ENCODE measurements at places on chromosomes 5 and 9.

DNA sequence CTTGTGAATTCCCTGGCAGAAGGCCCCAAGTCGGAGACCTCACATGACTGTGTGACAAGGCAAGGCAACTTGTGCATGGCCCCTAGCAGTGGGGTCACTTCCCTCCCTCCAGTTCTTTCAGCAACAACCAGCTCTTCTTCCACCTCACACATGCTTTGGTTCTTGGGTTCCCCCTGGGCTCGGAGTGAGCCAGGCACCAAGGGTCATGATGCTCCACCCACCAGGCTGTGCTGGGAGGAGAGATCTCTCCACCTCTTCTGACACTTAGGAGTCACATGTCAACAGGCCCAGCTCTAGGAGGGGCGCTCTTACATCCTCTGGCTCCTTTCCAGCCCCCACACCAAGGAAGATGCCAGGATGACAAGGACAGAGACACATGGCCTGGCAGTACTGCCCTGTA is 56.7 kb downstream of the CDH6 start:
- DNase-seq: no peak

DNA sequence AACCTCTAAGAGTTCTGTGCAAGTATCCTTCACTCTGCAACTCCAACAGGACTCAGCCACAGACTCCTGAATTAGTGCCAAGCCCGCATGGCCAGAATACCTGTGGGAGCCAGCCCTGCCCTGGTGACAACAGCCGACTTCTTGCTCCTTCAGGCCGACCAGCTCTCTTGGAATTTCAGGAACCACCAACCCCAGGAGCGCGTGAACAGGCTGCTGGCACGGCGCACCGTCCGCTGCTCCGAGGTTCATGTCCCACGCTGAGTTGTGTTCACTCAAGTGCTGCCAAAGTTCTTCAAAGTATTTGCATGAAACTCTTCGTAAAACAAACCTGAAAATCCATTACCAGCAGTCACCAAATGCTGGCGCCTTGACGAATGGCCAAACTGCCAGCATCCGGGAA is 232.8 kb downstream of the NR2F1-AS1 start:
- no peak for DNase-seq

DNA sequence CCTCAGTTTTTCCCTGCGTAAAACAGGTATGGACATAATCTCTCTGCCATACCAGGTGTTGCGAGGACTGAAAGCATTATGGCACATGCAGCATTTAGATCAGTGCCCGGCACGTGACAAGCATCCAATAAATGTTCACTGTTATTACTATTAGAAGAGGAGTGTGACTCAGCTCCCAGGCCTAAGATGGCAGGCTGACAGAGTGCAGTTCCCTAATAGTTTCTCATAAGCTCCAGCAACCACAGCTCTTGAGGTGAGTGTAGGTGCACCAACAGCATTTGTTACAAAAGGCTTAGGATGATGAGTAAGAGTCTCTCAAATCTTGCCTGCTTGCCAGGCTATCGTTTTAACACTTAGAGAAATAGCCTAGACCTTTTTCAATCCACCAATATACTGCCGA is 28.9 kb upstream of the GLIS3 start:
- no peak for DNase-seq

- DNase-seq: no peak
These were observed 1.8 kb downstream of the STK10 start for GRCh38 chr5:172186114-172186695.

GRCh38 chr5:28254846-28255245 is 1216.5 kb upstream of the CDH9 start:
- no peak for DNase-seq

DNA sequence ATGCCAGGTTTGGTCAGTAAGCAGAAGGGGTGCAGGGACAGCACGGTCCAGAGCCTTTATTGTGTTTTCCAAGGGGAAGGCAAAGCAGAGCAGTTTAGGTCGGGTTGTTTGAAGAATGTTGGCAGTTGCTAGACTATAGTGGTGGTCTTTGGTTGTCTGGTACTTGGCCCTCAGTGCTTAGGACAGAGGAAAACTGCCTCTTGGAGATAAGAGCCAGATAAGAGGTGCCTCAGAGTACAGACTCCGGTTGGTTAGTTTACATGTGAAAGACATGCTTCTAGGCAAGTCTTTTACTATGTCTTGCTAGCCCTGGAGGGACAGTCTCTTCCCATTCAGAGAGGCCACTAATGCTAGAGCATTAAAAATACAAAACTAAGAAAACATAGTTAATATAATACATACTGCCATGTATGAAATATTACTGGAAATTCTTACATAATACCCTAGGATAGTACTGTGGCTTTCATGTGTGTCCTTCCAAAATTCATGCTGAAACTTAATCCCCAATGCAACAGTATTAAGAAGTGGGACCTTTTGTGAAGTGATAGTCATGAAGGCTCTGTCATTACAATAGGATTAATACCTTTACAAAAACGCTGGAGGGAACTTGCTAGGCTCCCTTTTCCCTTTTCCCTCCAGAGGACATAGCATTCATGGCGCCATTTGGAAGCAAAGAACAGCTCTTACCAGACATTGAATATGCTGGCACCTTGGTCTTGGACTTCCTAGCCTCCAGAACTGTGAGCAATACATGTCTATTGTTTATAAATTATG is 280.4 kb downstream of the TMEM167A start:
- no peak for DNase-seq

- no peak for DNase-seq
These were observed 12.0 kb upstream of the NEUROG1 start for GRCh38 chr5:135547590-135548254.

GRCh38 chr5:83964271-83964670 is 243.6 kb upstream of the HAPLN1 start:
- no peak for DNase-seq

GRCh38 chr5:180860273-180860886 is 696 bp downstream of the ZFP62 start:
- DNase-seq: peak; percentile 5

GRCh38 chr9:94922098-94922607 is 195.7 kb downstream of the AOPEP start:
- no peak for DNase-seq

DNA sequence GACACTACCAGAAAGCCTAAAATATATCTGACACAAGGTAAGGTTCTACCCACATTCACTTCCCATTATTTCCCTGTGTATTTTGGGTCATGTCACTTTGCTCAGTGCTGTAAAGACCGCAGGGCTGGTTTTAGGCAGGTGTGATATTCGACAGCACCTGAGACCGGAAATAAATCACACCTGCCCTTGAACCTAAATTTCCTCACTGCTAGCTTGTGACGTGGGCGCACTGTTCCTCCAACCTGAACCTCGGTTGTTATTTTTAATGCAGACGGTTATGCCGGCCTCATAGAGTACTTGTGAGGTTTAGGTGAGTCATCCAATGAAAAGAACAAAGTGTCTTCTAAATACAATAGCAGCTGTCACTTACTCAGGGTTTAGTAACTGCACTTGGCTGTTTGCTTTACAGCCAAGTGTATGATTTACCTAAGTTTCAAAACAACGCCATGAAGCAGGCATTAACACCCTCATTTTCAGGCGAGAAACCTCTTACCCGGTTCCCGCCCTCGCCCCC is 20.7 kb upstream of the ZNF782 start:
- DNase-seq: no peak

GRCh38 chr5:1867114-1867814 is 15.5 kb downstream of the IRX4 start:
- DNase-seq: no peak

DNA sequence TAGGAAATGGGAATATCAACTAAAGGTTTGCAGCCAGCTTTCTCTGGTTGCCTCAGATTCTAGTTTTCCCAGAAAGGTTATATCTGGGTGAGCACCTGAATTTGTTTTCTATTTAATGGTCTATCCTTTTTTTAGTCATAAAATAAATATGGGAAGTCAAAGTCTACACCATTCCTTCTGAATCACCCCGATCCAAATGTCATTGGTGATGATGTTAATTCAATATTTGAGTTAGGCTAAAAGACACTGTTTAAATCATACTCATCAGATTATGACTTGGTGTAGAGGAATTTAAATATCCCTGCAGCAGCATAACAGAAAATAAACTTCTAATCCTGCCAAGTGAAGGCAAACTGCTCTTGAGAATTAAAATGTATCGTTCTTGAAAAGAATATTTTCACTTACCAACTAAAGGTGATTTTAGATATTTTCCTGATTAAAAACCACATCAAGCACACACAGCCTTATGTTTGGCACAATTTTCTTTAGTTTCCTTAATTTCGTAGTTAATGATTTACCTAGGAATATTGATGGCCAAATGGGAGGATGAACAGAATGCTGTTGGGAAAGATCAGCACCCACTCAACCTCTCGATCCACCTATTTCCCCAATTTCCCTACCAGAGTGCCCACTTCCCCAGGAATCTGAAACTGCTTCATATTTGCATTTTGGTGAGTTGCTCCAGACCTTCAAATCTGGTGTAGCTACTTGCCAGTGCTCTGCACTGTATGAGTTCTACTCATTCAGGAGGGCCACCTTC is 103.1 kb upstream of the TSLP start:
- DNase-seq: no peak

DNA sequence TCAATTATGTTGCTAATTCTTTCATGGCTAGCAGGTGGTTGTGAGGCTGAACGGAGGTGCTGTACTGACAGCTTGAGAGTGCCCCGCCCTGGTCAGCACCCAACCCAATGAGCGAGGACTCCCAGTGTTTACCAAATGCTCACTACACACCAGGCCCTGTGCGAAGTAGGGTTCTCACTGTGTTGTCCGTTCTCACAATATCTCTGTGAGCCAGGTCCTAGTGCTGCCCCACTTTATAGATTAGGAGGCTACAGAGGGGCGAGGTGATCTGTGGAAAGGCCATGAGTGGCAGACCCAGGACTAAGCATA is 28.2 kb downstream of the COL15A1 start:
- DNase-seq: no peak

DNA sequence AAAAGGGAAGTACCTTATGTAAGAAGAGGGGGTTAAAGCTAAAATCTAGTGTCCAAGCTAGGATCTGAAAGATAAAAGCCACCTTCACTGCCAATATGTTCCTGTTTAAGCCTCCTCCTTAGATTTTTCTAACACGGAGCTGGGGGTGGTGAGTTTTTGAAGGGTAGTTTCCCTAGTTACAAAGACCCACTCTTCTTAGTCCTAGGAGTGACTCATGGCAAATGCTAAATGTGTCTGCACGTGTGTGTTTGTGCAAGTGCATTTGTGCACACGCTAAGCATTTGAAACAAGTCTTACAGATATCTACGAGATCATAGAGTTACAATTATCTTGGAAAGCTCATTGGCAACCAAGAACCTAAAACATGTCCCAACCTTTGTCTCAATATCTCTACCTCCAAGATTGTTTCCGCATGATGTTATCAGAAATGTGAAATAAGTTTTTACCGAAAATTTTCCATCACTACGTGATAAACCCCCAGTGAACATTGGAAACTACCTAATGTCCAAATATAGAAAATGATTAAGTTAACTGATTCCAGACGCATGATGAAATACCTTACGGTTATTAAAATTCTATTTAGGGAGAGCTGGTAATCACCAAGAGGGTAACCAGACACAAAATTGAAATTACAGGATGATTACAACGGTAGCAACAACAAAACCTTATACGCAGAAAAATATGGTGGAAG is 78.0 kb upstream of the HRH2 start:
- no peak for DNase-seq

- DNase-seq: no peak
These were observed at the start of gene GGTA1 for GRCh38 chr9:121499427-121500164. Gene GGTA1 (minus strand): TSS chr9:121499844. CDS start chr9:121467922, 31,922 bp downstream.

DNA sequence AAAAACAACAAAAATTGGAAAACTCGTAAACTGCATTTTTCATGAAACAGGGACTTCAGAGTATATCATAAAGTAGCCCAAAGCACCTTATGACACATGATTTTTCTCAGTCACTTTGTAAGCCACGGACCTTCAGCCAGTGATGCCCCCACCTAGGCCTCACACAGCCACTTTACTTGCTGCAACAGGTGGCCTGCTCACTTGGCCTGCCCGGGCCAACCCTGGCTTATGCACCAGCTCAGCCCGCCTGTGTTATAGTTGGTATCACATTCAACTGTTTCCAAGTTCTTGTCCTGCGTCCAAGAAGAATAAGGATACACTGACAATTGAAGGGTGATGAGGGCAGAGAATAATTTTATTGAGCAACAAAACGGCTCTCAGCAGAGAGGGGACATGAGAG is 219.2 kb downstream of the FER start:
- DNase-seq: no peak

DNA sequence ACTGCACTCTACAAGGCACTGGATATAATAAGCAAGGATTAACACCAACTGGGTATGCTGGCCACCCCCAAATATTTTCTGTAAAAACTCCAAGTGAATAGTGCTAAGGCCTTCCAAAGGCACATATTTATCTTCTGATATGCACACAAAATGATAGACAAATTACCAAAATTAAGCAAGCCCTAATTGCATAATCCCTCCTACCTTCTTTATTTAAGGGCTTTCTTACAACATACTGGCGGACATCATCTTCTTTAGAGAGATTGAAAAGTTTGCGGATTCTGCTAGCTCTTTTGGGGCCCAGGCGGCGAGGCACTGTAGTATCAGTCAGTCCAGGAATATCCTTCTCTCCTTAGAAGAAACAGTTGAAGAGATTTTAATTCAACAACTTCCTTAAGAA is 1.9 kb downstream of the RPS6 start:
- DNase-seq: no peak

DNA sequence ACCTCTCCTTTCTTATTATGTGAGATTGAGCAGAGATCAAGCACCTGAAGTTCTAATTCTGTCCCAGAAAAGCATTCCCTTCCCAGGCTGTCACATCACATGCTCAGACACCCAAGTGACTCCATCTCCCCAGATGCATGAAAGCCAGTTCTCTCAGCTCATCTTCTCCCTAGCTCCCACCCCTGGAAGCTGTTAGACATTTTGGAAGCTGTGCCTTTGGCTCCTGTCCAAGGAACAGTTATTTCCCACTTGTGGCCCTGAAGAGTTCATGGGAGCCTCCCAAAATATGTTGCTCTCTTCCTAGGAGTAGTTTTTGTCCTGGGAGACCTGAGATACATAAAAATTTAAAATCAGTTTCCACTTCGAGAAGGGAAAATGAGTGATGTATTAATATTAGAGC is 161.4 kb upstream of the GAS1 start:
- no peak for DNase-seq

DNA sequence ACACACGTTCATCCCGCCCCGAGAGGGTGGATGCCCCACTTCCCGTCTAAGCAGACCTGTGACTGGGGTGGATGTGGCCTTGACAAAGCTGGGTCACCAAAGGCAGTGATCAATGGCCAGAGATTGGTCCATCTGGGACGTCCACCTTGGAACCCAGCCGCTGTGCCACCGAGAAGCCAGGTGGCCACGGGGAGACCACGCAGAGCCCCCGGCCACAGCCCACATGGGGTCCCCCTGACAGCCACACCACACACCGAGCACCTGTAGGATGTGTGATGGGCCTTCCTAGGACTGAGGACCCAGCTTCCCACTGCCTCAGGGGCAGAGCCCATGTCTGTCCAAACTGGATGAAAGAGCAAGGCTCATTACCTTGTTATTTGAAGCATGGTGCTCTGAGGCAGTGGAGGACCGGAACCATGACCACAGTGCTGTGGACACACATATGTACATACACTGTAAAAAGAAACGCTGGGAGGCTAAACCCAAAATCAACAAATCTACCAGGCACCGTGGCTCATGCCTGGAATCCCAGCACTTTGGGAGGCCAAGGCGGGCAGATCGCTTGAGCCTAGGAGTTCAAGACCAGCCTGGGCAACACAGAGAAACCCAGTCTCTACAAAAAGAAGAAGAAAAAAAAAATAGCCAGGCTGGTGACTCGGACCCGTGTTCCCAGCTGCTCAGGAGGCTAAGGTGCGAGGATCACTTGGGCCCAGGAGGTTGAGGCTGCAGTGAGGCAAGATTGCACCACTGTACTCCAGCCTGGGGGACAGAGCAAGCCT is 50.1 kb downstream of the MRPL36 start:
- no peak for DNase-seq
